CD4-positive, alpha-beta T cell treated with Interleukin-1 beta for 1 hour (primary cell): ENCODE measurements at places on chromosomes 7 and 10.
A peak's percentile ranks its signal among the peaks of the same experiment; 100 is the strongest.

DNA sequence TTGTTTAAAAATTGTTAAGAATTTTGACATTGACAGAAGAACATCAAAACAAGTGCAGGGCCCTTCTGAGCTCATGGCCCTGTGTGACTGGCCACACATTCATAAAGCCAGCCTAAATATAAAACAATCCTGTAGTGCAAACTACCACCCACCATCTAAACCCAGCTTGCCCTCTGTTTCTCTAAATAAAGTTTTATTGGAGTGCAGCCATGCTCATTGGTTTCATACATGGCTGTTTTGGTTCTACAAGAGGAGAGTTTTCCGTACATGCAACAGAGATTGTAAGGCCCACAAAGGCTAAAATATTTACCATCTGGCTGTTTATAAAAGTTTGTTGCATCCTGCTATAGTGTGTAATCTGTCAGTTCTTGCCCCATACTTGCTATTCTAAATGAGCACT, 54.6 kb upstream of the TRIM24 start:
- DNase-seq, result no peak

DNA sequence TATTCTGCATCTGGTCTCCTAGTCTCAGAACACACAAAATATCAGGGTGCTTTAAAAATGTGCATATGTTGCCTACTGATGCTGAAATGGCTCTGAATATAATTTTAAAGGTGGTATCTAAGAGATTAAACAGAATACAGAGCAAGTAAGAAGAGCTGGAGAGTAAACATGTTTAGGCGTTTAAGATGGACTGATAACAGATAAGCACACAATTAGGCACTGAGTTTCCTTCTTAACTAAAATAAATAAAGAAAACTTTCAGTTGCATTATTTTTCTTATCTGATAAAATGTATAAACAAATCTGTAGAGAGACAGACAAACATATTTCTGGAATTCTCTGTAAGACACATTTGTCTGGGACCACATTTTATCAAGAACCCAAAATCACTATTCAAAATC, 35.6 kb upstream of the DGKB start:
- no peak for DNase-seq

GRCh38 chr7:107505997-107506673, 36.3 kb downstream of the GPR22 start:
- DNase-seq, result no peak

GRCh38 chr10:48894911-48895802, 44.5 kb downstream of the LRRC18 start:
- no peak for DNase-seq

DNA sequence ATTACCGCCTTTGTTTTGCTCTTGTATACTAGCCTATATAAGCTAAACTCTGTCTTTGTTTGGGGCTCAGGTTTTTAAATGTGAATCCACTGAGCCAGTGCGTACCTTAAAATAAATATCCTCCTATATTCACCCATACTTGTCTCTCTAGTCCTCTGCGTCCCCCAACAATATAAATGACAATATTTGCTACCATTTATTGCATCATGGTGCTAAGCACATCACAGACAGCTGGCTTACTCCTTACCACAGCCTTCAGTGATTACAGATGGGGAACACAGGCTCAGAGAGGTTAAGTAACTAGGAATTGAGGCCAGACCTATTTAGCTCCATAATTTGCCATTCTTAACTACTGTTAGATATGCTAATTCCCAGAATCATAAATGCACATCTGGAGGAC, 3.4 kb upstream of the ADCK2 start:
- DNase-seq, result no peak

- DNase-seq, result no peak
Measured at GRCh38 chr10:128437786-128438345, 311.6 kb upstream of the MKI67 start.

DNA sequence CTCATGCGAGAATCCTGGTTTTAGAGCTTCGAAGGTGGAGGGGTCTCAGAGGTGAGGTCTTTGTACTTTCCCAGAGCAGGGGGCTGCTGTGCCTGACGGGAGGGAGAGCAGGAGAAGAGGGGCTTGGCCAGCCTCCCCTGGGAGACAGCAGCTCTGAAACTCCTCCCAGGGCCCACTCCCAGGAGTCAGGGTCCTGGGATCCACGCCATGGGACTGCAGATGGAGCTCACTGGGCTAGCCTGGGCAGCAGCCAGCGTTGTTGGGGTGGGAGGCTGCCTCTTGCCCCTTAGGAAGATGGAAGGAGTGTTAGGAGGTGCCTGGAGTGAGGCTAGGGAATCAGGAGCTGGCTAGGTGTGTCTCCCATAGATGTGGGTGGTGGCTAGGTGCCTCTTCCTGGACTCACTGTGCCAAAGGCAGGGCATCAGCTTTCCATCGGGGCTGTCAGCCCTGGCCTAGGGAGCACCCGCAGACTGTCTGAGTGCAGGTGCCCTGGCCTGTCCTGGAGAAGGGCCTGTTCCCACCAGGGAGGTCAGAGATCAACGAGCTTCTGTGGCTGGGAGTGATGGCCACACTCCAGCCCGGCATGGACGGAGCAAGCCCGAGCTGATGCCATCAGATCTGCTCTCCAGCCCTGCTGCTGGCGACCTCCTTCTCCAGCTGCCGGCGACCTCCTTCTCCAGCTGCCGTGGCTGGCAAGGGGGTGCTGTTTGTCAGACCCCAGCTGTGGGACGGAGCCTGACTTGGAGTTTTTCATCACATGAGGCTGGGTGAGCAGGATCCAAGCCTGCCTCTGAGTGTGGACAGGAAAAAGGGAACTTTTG, 111.3 kb downstream of the PTPN20 start:
- no peak for DNase-seq

- DNase-seq, result no peak
Measured at GRCh38 chr10:12250181-12250580, 54.2 kb downstream of the CDC123 start.

GRCh38 chr7:105773030-105773460, 103.4 kb downstream of the ATXN7L1 start:
- DNase-seq, result no peak

DNA sequence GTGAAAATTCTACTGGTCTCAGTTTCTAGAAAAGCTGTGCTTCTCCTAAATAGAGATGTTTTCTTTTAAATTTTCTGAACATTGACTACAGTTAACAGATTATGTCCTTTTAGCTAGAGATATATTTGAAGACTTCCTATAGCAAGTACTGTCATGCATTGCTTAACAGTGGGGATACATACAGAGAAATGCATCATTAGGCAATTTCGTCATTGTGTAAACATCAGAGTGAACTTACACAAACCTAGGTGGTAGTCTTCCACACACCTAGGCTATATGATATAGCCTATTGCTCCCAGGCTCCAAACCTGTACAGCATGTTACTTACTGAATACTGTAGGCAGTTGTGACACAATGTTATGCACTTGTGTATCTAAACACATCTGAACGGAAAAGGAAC, 28.5 kb downstream of the PIK3CG start:
- DNase-seq, result no peak

- no peak for DNase-seq
Measured at GRCh38 chr10:110643035-110643652, 992 bp upstream of the RBM20 start.

DNA sequence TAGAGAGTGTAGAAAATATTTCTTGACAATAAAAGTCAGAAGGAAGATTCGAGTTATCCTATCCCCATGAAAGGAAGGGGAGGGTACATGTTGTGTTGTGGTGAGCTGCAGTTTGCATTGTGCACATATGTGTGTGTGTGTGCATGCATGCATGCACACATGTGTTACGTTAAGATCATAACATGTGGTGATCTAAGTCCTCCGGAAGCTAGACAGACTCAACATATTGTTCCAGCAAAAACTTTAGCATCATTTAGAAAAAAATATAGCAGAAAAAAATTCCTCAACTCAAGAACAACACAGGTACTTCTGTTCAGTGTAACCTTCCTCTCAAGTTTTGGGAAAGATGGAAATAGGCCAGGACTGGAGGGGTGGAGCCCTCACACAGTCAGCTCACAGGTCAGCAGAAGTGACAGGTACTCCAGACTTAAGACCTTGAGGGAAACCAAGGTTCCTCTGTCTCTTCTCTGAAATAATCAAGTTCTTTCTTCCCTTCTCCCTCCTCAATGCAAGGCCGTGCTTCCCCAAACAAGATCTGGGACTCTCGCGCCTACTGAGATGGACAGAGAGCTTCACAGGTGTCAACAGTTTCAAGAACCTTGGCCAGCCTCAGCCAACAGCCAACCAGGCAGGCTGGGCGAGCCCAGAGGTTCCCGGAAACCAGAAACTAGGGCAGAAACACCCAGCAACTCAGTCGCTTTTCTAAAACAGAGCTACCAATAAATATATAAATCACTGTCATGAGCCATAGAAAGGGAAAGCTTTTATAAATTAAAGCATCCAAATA, 205.2 kb downstream of the FAM107B start:
- peak; percentile 71 for DNase-seq

GRCh38 chr7:47400741-47401206, 181.1 kb downstream of the TNS3 start:
- no peak for DNase-seq

DNA sequence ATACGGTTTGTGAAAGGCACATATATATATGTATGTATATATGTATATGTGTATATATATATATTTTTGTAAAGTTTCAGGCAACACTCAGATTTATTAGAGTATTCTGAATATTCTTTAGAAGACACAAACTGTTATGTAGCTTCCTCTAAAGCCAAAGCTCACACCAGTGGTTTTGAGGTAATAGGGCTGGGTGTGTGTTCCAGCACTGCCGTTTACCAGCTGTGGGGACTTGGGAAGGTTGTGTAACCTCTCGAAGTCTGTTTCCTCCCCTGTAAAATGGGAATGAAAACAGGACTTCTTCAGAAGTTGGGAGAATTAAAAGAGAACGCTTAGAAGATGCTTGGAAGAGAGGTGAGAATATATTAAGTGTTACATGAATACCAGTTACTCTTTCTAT, 94.8 kb downstream of the PRPF18 start:
- no peak for DNase-seq

DNA sequence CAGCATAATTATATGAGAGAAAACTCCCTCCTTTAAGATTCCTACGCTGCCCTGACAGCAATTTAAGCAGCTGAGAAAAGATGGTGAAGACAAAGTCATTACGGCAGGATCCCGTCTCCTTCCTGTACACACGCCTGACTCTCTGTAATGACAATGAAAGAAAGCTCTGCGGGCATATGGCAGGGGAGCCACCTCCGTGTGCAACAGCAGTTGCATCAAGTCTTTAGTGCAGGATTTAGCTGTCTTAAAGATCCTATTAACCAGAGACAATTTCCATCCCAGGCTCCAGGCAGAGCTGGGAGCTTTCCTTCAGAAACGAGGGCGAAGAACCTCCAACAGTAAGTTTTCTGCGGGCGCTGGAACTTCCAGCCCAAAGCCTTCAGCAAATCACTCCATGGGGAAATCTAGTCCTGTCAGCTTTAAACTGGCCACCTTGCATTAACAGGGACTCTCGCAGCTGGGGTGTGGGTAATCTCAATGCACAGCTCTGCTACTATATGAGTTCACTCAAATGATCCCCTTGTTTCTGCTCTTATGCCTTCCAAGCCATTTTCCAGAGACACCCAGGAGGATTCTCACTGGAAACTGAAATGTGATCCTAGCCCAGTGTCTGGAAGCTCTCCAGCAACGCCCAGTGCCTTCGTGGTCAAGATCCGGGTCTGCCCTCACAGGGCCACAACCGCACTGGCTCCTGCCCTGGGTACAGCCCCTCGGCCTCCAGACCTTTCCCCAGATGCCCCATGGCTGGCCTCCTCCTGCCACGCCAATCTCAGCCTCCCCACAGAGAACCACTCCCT, 74.9 kb downstream of the CTBP2 start:
- DNase-seq, result no peak

GRCh38 chr10:120606051-120606764, 149.2 kb downstream of the PLPP4 start:
- DNase-seq, result no peak

DNA sequence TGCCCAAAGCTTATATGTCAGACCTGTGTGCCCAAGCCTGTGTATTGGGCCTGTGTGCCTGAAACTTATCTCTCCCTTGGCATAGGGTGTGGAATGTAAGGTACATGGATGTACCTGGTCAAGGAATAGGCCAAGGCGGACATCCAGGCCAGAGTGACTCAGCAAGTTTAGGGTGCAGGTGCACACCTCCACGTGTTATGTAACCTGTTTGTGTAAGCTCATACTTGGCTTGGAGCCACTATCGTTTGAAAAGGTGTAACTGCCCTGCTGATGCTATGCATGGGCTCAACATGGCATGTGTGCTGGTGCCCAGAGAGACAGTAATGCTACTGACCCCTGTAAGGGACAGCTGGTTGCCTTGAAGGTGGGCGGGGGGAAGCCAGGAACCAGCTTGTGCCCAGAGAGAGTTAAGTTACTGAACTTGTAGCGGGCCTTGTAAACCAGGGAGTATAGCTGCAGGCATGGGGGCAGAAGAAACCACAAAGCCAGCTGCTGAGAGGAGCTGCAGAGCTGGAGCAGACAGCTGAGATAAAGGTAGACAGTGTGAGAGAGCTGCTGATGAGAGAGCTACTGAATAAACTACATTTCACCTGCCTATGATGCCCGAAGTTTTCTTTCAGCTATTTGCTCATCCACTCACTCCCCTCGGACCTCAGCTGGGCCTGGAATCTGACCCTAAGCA, 656.4 kb upstream of the ZWINT start:
- no peak for DNase-seq

GRCh38 chr10:30434273-30435072, 489 bp downstream of the MAP3K8 start:
- DNase-seq, result peak; percentile 86

GRCh38 chr10:1241973-1242935, 186.1 kb downstream of the WDR37 start:
- DNase-seq, result no peak

- no peak for DNase-seq
Measured at GRCh38 chr10:4683137-4683536, 142.9 kb upstream of the AKR1E2 start.

DNA sequence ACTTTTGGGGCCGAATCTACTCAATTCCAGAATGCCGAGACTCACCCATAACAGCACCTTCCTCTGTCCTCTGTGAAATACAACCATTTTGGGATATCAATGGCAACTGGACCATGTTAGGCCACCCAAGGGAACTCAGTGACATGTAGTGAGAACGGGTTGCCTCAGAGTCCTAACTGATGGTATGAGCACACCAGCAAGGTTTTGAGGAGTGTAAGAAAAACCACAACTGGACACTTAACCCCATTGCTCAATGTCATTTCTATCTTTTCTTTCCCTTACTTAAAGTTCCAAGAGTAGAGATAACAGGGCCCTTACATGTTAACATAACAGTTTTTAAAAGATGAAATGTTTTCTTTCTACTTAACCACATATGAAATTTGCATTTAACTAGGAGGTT, 67.1 kb downstream of the TNS3 start:
- DNase-seq, result no peak

- no peak for DNase-seq
Measured at GRCh38 chr10:72539137-72539536, 86.7 kb downstream of the MICU1 start.

GRCh38 chr10:116669080-116669479, 48.3 kb downstream of the PNLIPRP2 start:
- no peak for DNase-seq

DNA sequence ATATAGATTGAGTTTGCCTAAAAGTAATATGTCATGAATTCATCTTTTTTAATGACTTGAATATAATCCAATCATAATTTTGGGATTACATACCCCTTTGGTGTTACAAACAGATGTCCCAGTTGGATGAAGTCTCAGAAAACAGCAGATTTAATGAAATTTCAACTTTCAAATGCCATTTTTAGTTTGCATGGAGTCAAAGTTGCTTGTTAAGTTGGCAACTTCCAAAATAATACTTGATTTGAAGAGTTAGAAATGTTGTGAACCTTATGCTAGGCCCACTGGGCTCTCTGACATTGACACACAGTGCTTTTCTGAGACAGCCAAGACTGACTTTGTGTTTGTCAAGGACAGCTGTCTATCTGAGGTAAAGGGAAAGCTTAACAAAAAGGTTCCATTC, 248.1 kb downstream of the KIF20B start:
- DNase-seq, result no peak
